ENCODE measurements at places on chromosomes 2 and 18.
A peak's percentile ranks its signal among the peaks of the same experiment; 100 is the strongest.

DNA sequence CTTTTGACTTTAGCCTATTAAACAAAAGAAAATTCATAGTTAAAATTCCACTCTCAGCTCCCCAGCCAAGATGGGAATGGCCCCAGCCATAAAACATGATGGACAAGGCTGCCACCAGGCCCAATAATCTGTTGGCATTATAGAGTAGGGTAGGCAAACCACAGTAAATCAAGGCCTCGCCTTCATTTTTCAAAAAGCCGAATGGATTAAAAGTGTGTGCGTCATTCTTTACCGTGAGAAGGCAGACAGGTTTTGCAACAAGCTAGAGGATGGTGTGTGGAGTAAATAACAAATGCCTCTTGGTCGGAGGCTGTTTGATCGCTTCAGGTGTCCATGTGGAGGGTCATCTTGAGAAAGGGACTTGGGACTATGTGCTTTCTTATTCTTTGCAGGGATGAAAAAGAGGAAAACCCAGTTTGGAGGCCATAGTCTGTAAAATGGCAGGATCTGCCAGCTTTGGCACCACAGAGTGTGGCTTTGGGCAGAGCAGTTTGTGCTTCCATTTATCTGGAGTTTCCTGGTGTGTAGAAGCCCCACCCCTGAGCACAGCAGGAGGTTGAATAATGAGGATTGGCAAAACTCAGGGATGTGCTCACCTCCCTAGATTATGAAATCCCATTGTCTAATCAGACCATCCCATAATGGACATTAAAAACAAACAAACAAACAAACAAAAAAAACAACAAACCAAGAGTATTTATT, 57.1 kb upstream of the ITGB6 start:
- no peak for DNase-seq

GRCh38 chr2:28356095-28356911, 36.4 kb upstream of the FOSL2 start:
- DNase-seq, result no peak

- no peak for DNase-seq
Observed at GRCh38 chr18:79549638-79550000, 130.0 kb upstream of the CTDP1 start.

DNA sequence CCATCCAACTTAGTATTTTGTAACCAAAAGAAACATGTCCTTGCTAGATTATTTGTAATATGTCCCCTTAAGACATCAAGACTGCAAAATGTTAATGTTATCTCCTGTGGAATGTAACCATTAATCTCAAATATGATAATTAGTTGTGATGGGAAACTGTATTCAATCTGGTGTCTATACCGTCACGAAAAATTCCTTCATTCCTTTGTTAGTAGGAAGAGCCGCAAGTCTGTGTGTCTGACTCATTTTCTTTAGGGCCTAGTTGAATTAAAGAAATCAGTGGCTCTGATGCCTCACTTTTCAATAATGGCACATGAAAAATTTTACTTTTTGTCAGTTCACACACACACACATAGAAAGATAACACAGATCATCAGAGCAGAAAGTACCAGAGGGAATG, 127.1 kb upstream of the CHAC2 start:
- no peak for DNase-seq

GRCh38 chr18:23585007-23585871, 1.1 kb downstream of the NPC1 start:
- no peak for DNase-seq

GRCh38 chr2:160694631-160695030, 201.0 kb upstream of the RBMS1 start:
- no peak for DNase-seq

- DNase-seq, result peak; percentile 45
Observed at GRCh38 chr2:61537277-61537949, 743 bp downstream of the XPO1 start.

GRCh38 chr18:67597759-67598158, 81.2 kb upstream of the DSEL start:
- DNase-seq, result no peak

GRCh38 chr2:83364264-83364663, 1094.8 kb downstream of the SUCLG1 start:
- DNase-seq, result no peak

GRCh38 chr18:45482286-45482685, 133.0 kb upstream of the SLC14A2 start:
- DNase-seq, result no peak

DNA sequence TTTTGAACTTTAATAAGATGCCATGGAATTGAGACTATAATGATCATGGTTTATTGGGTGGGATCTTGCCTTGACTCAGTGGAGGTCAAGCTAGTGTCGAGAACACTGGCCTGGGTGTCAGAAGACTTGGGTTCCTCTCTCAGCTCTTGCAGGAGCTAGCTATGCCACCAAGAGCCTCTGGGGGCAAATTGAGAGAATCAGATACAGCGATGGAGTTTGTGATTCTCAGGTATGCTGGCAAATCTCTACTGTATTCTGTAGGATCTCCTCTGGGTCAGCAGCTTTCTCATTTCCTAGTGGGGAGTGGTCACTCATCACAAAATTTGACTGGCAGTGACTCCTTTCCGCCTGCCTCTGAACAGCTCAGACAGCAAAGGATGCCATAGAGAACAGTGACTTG, 477.0 kb downstream of the RNF144A start:
- DNase-seq, result no peak

- DNase-seq, result no peak
Observed at GRCh38 chr2:29808321-29808720, 113.1 kb downstream of the ALK start.

DNA sequence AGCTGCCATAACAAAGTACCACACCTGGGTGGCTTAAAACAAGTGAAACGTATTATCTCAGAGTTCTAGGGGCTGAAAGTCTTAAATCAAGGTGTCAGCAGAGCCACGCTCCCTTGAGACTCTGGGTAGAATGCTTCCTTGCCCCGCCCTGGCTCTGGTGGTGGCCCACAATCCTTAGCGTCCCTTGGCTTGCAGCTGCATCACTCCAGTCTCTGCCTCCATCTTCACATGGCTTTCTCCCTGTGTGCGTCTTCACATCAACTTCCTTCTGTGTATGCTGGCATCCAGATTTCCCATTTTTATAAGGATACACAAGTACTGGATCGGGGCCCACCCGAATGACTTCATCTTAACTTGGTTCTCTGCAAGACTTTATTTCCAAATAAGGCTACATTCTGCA, 62.5 kb downstream of the MRO start:
- no peak for DNase-seq

DNA sequence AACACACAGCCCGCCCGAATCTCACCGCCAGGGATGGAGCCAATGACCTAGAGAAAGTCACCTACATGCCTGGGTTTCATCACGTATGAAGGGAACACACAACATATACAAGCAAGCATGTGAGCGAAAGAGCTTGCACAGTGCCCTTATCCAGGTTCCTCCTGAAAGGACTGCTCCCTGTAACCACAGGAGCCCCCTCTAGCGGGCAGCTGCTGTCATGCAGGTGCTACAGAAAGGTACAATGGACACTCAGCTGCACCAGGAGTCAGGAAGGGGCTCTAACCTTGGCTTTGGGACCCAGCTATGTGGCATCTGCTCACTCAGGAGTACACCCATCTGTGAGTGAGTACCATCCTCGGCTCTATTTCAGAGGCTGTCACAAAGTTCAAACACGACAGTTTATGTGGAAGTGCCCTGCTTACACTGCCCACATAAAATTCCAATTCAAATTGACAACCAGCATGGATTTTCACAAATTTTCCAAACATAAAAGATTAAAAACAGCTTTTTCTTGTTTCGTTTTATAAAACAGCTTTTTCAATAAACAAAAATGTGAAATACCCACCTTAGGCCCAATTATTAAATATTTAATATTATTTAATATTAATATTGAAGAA, 3.5 kb downstream of the NDUFA10 start:
- peak; percentile 59 for DNase-seq

GRCh38 chr2:177998006-177998405, 74.6 kb downstream of the PDE11A start:
- no peak for DNase-seq

DNA sequence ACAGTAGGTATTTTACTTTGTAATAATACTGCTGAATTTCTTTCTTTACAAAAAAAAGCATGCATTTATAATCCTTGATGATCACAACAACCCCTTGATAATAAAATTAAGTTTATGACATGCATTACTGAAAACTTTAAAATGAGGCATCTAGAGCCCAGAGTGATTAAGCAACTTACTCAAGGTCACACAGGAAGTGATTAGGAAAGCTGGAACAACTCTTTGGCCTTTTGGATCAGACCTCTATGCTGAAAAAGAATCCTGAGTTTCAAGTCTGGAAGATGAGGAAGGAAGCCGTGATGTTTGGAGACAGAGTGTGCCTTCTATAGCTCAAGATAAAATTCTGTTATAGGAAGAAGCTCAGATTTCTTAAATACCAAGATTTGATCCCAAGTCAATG, 105.0 kb upstream of the ATP8B1 start:
- DNase-seq, result no peak

DNA sequence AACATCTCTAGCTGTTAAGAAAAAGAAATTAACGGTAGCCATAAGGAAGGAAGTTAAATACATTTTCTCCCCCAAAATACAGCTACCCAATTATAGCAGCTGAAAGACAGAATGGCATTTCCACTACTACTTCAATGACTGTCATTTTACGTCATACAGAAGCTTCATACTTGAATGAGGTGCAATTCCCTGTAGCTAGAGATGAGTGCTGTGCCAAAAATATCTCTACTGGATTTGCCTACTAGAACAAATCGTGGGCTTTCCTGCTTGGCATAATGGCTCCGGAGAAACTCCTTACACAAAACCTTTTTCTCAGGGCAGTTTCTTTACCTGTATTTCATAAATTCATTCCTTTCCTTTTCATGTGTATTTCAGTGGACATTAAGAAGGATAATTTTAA, 36.3 kb upstream of the NRXN1 start:
- no peak for DNase-seq

DNA sequence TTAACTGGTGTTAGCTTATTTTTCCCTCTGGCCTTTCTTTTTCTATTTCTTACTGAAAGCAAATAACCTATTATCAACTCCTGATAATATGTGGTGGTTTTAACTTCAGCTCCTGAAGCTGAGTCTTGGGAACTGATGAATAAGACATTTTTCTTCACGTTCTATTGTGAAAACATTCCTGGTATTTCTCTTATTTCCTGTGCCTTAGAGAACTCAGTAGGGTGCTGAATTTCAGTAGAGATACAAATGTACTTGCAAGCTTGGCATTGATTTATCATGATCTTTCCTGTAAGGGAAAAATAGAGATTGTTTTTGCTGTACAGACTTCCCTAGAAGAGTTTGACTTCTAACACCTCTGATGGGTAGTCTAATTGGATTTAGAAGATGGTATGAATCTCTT, 52.8 kb upstream of the DCC start:
- no peak for DNase-seq

GRCh38 chr2:143948710-143949109, 571.2 kb downstream of the ZEB2 start:
- no peak for DNase-seq

GRCh38 chr18:25310045-25310444, 41.9 kb downstream of the ZNF521 start:
- DNase-seq, result no peak

GRCh38 chr18:57754577-57755338, 48.4 kb downstream of the ATP8B1 start:
- DNase-seq, result no peak

GRCh38 chr18:37019157-37019827, 190.4 kb downstream of the KIAA1328 start:
- no peak for DNase-seq

DNA sequence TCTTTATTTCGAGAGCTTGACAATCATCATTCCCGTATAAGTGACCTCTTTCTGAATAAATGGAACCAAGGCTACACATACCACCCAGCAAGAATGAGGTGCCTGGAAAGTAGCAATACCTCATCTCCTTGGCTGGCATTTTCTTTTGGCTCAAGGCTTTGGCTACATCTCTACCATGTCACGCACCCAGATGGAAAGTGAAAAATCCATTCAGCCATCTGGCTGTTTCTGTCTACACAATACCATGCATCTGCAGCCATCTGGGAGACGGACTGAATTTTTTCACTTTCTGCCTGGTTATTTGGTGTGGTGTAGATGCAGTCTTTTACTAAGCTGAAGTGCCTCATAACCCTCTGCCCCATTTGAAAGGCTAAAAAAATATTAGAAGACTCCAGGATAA, 566.9 kb downstream of the BCL11A start:
- no peak for DNase-seq

- no peak for DNase-seq
Observed at GRCh38 chr18:48743886-48744285, 205.1 kb downstream of the CTIF start.

- DNase-seq, result no peak
Observed at GRCh38 chr18:73677450-73677849, 470.2 kb downstream of the FBXO15 start.

- no peak for DNase-seq
Observed at GRCh38 chr18:48477348-48477747, 61.5 kb upstream of the CTIF start.

DNA sequence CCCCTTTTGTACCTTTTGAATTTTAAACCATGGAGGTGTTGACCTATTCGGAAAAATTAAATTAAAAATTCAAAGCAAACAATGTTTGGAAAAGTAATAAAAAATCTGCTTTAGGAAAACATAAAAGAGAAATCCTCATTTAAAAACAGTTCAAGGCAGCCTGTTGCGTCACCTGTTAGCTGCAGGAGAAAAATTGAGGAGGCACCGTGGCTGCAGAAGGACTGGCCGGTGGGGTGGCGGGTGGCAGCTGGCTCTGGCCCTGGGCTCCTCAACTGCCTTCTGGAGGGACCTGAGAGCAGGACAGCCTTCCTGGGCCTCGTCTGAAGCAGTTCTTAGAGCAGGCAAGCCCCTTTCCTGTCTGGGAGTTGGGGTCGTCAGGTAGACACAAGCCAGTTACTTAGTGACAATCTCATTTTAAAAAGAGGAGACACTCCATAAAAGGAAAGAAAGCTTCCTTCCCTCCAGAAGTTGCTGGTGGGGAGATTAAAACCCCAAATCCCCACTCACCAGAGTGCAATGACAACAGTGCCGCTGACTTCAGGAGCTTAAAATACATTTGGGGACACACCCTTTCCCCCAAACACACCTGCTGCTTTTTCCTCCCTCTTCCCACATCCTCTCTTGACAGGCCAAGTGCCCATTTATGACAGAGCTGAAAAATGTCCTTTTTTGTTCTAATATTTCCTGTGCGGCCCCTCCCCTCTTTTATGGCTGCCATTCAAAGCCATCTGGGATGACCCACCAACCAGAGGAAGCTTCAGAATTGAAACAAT, 9.7 kb downstream of the ZBTB7C start:
- DNase-seq, result no peak

GRCh38 chr18:33833842-33834241, 255.8 kb downstream of the ASXL3 start:
- DNase-seq, result no peak

DNA sequence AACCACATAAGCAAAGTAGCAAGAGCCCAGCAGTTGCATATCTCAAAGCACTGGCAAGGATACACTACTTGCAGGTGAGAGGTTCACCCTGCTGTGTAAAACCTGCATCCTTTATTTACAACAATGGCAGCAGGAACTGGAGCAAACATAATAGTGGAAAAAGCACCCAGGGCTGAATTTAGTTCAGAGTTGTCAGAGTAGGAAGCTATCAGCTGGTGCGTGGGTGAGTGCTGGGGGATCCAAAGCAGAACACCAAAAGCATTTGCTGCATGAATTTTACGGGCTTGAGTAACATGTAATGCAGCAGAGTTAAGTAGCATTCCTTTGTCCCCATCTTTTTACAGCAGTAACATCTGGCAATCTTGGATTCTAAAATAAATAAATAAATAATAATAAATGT, 73.5 kb upstream of the SRD5A2 start:
- DNase-seq, result no peak

- no peak for DNase-seq
Observed at GRCh38 chr18:10379522-10379921, 74.9 kb upstream of the APCDD1 start.

Data from activated T-cell treated with anti-CD3 and anti-CD28 coated beads, Interleukin-2, amount 50 U/mL, for 4 hours (primary cell).